ENCODE measurements at places on chromosomes 4 and X.
A peak's percentile ranks its signal among the peaks of the same experiment; 100 is the strongest.

GRCh38 chrX:16137416-16138107 lies 14.2 kb downstream of the GRPR start:
- DNase-seq, result no peak

- no peak for DNase-seq
Observed at GRCh38 chr4:25949173-25949748, 35.2 kb downstream of the SMIM20 start.

DNA sequence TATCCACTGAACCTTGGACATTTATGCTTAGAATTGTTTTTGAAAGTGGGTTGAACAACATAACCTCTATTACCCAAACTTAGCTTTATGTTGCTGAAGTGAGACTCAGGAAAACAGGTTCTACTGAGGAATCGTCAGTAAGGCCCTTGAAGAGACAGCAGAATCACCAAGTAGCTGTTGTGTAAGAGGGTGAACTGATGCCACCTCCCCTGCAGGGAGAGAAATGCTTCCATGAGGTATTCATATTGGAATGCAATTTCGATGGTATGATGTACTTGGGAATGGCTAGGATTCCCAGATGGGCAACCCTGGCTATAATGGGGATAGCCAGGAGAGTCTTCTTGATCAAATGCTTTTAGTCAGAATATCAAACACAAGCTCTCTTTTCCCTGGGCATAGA lies 4.1 kb upstream of the SCRG1 start:
- no peak for DNase-seq

DNA sequence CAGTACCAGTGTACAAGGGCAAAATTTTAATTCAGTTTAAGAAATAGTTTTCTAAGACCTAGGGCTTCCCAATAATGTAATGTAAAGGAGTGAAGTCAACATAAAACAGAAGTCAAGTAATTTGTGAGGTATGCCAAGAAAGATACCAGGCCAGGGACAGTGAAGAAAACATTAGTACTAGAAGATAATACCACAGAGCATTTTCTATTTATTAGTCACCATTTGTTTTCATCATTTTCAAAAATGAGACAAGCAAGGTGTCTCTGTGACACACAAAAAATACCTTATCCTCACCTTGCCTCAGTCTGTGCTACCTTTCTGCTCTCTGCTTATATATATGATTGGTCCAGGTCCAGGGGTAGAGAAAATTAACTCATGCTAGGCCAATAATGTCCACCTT lies 46.8 kb downstream of the VEGFC start:
- DNase-seq, result no peak

DNA sequence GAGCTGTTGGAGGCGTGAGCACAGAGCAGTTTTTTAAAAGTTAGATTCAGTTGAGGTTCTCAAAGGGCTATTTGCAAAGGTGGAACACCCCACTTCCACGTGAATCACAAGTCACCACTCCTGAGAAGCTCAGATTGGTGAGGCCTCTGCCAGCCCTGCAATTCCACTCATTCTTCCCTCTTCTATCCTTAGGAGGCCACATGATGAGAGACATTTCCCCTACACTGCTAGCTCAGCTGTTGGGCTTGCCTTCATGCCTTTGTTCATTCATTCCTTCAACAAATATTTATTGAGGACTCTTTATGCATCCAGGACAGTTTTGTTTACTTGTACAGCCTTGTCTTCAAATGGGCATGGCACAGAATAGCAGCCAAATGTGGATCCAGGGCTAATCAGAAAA lies 3.7 kb downstream of the SRPX2 start:
- DNase-seq, result no peak

- no peak for DNase-seq
Observed at GRCh38 chr4:118931786-118932185, 43.1 kb downstream of the SYNPO2 start.

- no peak for DNase-seq
Observed at GRCh38 chr4:56308384-56308783, 78.9 kb downstream of the AASDH start.

DNA sequence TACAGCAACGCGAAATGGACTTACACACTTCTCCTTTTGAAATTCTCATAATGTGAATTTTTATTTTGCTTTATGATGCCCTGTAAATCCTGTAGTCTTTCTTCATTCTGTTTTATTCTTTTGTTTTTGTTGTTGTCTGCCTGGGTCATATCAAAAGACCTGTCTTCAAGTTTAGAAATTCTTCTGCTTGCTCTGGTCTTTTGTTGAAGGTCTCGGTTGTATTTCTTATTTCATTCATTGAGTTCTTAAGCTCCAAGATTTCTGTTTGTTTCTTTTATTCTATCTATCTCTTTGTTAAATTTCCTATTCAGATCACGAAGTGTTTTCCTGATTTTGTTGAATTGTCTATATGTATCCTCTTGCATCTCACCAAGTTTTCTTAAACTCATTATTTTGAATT lies 78.1 kb downstream of the GPAT3 start:
- no peak for DNase-seq

DNA sequence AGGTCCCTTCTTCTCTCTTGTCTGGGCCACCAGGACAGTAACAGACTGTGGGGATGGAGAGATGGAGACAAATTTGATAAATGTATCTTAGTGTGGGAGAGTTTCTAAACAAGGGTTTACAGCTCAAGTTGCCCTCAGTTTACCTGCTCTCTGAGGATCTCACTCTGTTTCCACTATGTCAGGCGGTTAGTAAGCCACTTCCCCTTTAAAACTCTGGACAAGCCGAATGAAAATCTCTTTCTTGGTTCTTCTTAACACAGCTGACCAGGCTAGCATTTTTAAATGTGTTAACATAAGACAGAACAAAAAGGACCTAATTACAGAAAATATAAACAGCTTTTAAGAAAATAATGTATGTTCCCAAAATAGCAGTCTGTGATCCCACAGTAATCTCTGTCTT lies 2.9 kb upstream of the SCARB2 start:
- no peak for DNase-seq

DNA sequence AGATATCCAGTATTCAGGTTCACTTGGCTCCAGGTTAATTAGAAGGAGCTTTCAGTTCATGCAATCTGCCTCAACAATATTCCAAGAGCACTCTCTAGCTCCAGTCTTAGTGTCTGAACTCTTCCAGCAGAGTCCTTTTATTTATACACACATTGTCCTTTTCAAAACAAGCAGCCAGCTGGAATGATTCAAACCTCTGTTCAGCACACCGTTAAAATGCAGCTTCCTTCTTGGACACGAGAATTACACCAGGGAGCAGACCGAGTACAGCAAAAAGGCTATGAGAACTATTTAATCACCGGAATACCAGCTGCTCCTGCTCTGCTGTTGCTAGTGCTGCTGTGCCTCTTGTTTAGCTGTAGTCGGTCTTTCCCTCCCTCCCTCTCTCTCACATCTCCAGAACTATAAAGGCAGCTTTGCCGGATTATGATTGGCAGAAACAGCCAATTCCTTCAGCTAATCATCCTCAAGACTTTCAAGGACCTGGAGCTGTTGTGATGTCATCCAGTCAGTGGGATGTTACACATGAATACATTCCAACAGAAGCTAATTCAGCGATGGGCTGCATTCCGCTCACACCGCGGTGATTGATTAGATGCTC lies at the start of gene NDST4:
NDST4 (minus strand) TSS at position 115 of the 601 bp plus-strand sequence. CDS start 36,584 bp downstream, outside the sequence.
- peak; percentile 44 for DNase-seq

DNA sequence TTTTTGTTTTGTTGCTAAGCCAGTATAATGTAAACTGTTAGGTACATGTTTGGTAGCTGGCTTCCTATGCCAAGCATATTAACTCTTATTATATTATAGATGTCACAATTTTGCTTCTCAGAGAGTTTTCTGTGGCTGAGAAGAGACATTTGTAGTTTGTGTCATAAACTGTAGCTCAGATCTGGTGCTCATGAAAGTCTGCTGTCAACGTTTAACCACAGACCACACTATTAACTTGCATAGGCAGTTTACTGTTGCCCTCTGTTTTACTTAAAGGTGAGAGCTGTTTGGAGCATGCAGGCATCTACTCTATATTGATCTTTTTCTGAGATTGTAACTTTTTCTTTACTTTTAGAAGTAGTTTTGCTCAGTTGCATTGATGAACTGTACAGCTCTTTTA lies 166.8 kb downstream of the TLL1 start:
- DNase-seq, result no peak

DNA sequence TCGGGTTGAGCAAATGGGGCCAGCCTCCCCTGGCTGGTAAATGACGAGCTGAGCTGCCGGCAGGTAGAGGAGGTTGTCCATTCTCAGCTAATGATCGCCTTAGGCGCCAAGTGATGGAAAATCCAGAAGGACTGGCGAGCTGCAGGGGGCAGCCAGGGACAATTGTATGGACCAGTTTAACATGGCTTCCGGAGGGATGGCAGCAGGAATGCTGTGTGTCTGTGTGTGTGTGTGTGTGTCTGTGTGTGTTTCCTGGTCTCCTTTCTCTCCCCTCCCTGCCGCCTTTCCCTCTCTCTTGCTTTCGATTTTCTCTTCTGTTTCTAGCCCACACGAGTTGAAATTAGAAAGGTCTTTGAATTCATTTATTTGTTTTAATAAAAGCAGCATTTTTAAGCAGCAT lies 45.2 kb upstream of the BCOR start:
- DNase-seq, result no peak

- no peak for DNase-seq
Observed at GRCh38 chrX:70456256-70456655, 11.6 kb downstream of the DLG3 start.

DNA sequence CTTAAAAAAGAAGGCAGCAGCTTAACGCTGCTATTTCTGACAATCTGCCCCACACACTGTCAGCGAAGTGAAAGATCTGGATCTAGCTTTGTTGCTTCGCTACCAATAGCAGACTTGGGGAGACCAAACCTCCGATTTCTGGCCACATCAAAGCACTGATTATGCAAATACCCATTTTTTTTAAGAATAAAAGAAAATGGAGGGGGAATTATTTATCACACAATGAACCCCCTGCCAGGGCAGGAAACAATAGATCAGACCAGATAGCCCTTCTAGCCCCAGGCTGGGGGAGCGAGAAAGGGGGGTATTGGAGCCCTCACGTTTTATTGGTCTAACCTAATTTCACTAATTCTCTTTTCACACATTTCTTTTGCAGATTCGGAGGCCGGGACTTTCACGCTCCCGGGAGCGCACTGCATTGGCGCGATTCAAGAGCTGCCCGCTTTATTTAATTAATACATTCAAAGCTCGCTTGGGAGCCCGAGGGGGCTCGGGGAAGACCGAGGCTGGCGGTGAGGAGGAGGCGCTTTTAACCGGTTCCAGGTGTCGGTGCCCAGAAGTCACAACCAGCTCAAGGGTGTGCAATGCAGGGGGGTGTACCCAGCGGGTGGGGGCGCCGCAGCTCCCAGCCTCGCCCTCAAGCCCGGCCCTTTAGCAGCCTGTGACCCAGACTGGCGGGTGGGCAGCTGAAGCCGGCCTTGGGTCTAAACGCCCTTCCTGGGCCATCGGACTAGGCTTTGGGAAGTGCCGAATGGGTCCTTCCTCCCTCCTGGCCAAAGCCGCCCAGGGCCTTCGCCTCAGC lies 5.5 kb downstream of the NEUROG2 start:
- DNase-seq, result peak; percentile 20

DNA sequence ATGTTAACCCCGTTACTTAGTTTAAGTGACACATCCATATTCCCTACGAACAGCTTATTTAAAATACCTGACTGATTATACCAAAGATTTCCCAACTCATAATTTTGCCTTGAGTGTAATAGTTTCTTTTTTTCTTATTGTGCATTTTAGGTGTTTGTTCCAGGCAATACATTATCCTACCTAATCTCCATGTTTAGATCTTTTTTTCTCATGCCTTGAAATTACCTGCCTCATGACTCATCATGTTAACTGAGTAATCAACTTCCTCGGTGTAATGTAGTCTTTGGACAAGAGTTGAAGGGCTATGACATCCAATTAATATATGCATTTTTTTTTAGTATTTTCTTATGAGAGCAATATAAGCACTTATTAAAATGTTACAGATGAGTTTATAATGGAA lies 228.7 kb upstream of the ANKRD50 start:
- DNase-seq, result no peak

DNA sequence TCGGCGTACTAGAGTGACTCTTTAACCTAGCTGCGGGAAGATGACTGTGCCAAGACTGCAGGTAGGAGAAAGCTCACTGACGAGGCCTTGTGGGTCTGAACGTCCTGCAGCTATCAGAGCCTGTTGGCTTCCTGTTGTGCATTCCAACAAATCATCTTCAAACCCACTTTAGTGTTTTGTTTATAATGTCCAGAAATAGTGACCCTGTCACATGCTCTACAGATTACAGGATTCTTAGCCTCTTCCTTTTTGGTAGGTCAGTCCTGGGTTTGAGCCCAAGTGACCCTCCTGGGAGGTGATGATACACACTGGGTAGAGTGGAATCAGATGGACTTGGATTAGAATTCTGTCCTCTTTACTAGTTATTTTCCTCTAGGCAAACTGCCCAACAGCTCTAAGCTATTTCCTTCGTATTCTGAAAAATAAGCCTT lies 33.2 kb downstream of the HTT start:
- no peak for DNase-seq

- DNase-seq, result no peak
Observed at GRCh38 chr4:82320351-82320750, 53.4 kb downstream of the HNRNPD start.

- DNase-seq, result peak; percentile 86
Observed at GRCh38 chr4:5050520-5051277, 581 bp upstream of the STK32B start.

DNA sequence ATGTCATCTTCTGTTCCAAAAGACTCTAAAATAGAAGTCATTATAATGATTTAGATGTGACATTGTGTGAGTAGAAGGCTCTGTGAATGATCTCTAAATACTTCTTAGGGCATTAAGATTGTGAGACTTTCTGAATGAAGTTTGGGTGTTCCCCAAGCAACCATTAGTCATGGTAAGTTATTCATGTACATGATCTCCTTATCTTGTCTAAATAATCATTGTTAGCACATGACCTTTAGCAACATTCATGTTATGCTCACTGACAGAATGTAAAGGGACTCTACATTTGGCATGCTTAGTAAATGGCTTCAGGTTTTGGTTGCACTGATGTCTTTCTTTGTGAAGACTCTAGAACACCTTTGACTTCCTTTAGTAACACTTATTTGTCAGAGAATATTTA lies 140.8 kb upstream of the AGA start:
- no peak for DNase-seq

- DNase-seq, result no peak
Observed at GRCh38 chrX:45912316-45912715, 632.9 kb downstream of the ZNF674 start.

GRCh38 chrX:27918799-27919198 lies 62.5 kb downstream of the DCAF8L1 start:
- DNase-seq, result no peak

- peak; percentile 38 for DNase-seq
Observed at GRCh38 chr4:74874753-74875367, 58.1 kb upstream of the PARM1 start.

DNA sequence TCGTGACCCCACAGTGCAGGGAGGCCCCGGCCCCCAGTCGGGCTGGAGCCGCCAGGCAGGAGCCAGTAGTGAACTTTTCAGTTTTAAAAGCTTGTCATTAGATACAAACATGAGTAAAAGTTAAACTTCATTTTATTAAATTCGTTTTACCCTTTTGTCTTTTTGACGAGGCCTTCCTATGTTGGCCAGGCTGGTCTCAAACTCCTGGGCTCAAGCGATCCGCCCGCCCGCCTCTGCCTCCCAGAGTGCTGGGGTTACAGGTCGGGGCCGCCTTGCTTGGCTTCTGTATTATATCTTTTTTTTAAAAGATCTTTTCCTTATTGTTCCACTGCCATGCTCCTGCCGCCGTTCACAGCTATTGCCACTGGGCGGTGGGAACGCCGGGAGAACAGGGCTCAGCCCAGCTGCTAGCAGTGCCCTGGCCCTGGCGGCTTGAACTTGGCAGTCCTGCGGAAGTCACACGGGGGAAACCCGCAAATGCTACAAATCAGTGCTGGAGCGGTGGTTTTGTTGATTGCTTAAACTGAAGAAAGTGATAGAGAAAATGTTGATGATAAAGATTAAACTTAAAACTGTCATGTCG lies 968 bp upstream of the NELFA start:
- peak; percentile 65 for DNase-seq

GRCh38 chr4:185142564-185142911 lies 528 bp upstream of the SLC25A4 start:
- no peak for DNase-seq
